ENCODE measurements at places on chromosomes 12 and 14.

DNA sequence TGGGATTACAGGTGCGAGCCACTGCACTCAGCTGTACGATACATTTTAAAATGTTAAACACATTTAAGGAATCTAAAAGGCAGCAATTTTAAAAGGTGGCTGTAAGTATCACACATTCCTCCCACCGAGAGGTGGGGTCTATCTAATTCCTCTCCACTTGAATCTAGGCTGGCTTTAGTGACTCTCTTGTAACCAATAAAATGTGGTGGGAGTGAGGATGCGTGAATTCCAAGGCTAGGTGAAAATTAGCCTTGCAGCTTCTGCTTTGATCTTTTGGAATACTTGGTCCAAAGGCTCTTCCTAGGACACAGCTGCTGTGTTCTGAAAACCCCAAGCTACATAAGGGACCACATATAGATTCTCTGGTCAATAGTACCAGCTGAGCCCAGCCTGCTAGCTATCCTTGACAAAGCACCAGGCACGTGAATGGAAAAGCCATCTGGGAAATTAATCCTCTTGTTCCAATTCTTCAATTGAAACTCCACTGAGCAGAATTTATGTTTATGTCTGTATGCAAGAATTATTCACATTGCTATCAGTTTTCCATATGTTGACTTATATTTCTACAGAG, 8.8 kb upstream of the GPRC5D start:
- no peak for DNase-seq

DNA sequence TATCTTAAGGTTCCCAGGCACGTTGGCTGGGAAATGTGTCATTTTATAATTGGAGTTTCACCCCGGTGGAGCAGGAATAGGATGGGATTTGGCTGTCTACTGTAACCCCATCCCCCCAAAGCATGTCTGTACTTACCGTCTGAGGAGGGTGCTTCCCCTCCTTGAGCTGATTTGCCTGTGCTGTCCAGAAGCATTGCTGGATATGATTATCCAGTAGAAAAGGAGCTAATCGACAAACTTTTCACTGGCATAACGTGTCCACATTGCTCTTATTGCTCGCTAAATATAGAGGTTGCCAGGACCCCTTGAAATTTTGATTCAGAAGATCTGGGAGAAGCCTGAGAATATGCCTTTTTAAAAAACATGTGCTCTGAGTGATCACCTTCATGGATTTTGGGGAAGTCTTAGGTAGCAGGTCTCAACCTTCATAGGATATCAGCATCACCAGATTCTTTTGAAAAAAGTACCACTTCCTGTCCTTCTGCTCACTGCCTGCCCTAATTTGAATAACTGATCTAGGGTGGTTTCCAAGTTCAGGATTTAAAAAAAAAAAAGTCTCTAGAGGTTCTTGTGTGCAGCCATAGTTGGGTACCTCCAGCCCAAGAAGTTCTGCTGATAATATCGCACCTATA, 80.4 kb upstream of the KCNA1 start:
- no peak for DNase-seq

- no peak for DNase-seq
Measured at GRCh38 chr12:77232045-77232444, 166.7 kb upstream of the E2F7 start.

DNA sequence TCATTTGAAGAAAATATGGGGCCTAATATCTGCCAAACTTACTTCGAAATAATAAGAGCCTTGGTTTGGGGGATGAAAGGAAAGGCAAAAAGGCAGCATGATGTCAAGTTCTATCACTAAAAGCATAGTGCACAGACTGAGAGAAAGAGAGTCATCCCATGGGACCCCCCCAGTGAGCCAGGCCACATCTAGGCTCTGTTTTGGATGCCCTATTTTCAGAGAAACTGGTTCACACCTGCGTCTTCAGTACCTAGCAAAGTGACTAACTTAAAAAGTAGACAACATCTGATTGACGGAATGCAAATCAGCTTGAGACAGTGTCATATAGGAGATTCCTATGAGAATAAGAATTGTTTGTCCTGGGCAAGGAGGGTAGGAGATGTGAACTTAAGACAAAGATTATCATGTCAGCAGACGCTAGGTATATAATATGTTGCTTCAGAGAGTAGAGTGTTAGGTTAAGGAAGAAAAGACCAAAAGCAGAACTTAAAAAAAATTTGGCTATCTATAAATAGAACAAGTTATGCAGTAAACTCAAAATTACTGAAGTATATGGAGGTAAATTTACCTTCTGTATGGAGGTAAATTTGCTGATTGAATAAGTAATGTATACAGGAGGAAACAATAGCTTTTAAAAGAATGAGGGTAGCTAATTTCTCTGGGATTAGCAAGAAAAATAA, 148.2 kb downstream of the SLC41A2 start:
- DNase-seq: no peak

GRCh38 chr14:26870722-26871617, 273.1 kb upstream of the NOVA1 start:
- DNase-seq: no peak

Data from D341Med (cell line).